Smooth muscle cell of the pulmonary artery (primary cell): ENCODE measurements at places on chromosomes 5 and 9. TPM values are rescaled to one million over a fixed set of nuclear protein-coding genes. Genes with fewer than 3 reads are reported as not detected.

SLC36A3 gene
- total RNA-seq: not detected in 2 replicates

ANKRD18B gene
- 0.46 and 1.3 TPM in 2 replicates for total RNA-seq

CEMIP2 gene
- 53.4 and 106 TPM in 2 replicates for total RNA-seq

PCDHB5 gene
- total RNA-seq: 0.36 and 2.2 TPM in 2 replicates

CSF1R gene
- 0.26 and 0.69 TPM in 2 replicates for total RNA-seq

GPR21 gene
- total RNA-seq: 2.2 and 3.1 TPM in 2 replicates

RICTOR gene
- total RNA-seq: 30.2 and 40.2 TPM in 2 replicates

SLC6A19 gene
- not detected in 2 replicates for total RNA-seq

WNK2 gene
- not detected in 2 replicates for total RNA-seq
